ENCODE measurements at places on chromosomes 2 and 18.

DNA sequence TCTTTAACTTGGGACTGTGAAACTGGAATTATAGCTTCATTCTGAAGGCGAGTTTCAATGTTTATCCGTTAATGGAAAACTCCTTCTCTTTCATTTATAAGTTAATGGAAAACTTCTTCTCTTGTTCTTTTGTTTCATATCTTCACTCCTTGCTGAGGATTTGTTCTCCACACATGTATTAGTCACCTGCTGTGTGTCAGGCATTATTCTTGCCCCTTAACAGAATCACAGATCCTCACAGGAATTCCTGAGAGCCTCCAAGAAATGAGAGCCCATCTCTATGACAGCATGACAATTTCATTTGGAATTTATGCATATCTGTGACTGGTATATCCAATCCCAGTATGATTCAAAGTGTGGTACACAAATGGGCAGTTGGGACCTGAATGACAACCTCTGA is 545.8 kb downstream of the BCL11A start:
- no peak for DNase-seq

DNA sequence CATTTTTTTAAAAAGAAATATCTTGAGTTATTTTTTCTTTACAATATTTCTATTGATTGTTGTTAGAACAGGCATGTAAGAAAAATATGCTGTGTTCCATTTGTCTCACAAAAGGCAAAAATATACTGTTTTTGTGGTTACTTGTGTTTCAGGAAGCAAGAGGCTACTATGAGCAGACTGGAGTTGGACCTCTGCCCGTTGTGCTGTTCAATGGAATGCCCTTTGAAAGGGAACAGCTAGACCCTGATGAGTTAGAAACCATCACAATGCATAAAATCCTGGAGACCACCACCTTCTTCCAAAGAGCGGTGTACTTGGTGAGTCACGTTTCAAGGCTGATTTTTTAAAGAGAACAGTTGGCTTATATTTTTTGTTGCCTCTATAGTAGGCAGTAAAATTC is 54.7 kb downstream of the UGGT1 start:
- no peak for DNase-seq

DNA sequence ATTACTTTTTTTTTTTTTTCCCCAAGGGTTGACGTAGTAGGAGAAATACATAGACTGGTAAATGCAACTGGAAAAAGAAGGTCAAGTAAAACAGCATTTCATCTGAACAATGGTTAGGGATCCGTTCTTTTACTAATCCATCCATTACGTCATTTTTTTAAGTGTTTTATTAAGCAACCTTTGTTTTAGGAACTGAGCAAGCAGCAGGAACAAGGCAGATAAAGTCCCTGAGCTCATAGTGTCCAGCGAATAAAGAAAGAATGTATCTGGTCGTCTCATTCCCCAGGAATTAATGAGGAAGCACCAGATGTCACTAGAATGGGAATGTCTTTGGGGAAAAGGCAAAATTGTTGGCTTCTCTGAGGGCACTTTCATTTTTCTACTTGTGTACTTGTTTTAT is 842.4 kb downstream of the TDRD15 start:
- no peak for DNase-seq

GRCh38 chr2:26494891-26495290 is 17.0 kb upstream of the OTOF start:
- no peak for DNase-seq

DNA sequence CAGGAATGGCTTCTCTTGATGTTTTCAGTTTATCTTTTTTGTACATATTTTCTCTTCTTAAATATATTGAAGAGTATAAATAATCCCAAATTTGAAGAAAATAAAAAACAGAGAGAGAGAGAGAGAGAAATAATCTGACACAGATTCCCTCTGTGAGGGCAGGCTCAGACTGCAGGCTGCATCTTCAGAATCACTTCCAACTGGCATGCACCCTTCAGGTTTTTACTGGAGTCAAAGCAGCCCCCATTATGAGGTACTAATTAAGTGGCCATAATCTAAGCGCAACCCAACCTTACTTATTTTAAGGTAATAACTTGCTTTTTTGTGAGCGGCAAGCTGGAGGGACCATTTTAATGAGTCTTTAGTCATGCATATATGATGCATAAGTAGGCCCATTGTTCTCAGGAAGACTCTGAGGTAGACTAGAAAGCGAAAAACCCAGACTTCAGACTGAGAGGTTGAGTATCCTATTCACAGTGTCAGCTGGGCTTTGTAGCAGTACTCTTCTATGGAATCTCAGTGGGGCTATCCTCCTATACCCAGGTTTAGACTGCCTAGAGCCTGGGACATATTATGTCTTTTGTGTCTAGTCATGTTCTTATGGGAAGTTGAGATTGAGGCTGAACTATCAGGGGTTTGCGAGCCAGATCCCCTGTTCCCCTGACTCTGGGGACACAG is 167.4 kb downstream of the SP3 start:
- no peak for DNase-seq

GRCh38 chr2:27855476-27855875 is 34.7 kb downstream of the RBKS start:
- DNase-seq = no peak

- DNase-seq = no peak
Measured at GRCh38 chr2:240988146-240988545, 10.3 kb upstream of the SNED1 start.

GRCh38 chr2:232419245-232420072 is 12.8 kb downstream of the ALPG start:
- no peak for DNase-seq

DNA sequence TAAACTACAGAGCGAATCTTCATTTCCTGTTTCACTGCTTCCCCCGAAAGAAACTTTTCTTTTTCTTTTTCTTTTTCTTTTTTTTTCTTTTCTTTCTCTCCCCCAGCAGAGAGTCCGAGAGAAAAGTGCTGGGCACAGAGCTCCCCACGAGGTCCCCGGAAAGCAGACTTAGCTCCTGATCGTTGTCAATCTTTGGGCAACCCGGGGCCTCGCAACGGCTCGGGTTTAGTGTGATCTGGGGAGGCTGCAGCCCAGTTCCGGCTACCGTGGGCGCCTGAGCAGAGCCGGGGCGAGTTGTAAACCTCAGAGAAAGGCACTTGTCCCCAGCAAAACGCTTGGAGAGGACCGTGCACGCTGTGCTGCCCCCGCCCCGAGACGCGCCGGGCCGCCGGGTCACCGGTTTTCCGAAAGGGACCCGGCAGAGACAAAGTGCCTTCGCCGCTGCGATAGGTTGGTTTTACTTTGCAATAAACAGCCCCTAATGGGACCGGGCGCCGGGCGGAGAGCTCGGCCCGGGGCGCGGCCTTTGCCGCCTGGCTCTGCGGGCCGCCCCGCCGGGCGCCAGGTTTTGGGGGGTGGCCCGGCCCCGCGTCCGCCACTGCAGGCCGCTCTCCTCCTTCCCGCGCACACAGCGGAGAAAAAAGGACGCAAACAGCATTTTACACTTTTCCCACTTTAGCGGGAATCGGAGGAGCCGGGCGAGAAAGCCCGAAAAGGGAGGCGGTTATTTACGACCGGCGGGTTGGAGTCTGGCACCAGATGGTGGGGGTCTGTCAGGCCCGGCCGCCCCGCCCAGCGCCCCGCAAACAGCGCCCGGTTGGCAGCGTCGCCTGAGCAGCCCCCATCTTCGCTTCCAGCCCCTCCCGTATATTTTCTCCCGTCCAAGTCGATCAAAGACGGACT is 136.0 kb downstream of the INSIG2 start:
- peak; percentile 44 for DNase-seq

GRCh38 chr2:173965372-173966025 is at the start of gene SP3:
Gene SP3, minus strand, starts transcription at chr2:173965373. Its CDS starts 202 bp downstream, at chr2:173965171.
- DNase-seq = peak; percentile 94

GRCh38 chr2:16718576-16719484 is 53.2 kb upstream of the CYRIA start:
- no peak for DNase-seq

GRCh38 chr2:8431446-8432125 is 250.3 kb upstream of the ID2 start:
- DNase-seq = no peak

DNA sequence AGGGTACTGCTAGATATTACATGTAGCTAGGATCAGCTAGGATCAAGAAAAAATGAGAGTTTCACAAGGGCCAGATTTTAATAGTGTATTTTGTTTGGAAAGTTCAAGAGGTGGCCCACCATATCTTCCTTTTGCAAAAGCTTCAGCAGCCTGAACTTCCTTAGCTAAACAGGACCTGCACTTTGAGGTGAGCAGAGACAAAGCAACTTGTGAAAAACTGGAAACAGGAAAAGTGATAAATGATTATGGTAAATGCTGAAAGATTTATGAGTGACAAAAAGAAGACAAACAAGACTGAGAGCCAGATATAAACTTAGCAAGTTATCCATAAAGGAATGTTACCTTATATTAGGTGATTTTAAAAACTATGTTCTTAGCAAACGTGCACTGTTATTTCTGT is 123.6 kb downstream of the ZNF521 start:
- no peak for DNase-seq

- no peak for DNase-seq
Measured at GRCh38 chr2:223538920-223539440, 63.2 kb downstream of the SCG2 start.

DNA sequence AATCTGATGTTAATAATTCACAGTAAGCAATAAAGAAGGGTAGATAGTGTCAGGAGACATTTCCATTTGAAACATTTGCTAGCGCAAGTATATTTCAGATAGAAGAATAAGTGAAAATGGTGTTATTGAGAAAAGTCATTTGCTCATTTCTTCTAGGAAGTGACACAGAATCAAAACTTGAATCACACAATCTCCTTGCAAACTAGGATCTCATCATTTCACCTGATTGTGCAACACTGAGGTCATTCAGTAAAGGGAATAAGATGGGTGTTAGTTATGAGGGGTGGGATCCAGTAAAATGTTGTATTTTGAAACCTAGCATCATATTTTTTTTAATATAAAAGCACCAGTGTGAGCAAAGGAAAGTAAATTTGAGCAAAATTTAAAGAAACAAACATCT is 208.0 kb upstream of the KCNJ3 start:
- no peak for DNase-seq

- DNase-seq = no peak
Measured at GRCh38 chr2:134109246-134109645, 144.6 kb upstream of the MGAT5 start.

DNA sequence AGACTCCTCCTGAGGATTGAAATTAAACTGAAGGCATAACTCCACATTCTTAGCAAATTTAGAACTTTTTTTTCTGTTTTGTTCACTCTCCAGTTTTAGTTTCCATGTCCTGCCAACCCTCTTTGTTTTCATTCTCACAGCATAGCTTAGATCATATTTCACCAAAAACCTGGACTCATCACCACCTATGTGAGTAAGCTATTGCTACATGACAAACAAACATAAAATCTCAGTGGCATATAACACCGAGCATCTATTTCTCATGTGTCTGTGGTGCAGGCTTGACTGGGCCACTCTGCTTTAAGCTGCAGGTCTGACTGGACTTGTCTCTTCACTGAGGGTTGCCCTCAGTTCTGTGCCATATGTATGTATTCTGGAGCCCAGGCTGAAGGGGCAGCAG is 385.2 kb downstream of the ARHGAP15 start:
- no peak for DNase-seq

DNA sequence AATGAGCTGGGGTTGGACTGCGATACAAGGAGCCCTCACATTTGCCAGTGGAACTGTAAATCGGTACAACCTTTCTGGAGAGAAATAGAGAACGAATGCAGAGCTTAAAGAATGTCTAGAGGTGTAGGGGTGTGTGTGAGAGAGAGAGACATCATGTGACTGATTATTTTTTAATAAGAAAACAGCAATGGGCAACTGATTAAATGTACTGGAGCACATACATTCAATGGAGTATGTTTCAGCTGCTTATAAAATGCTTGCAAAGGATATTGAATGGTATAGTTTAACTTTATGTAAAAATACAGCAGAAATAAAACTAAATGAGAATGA is 391 bp upstream of the TMEM17 start:
- DNase-seq = no peak

DNA sequence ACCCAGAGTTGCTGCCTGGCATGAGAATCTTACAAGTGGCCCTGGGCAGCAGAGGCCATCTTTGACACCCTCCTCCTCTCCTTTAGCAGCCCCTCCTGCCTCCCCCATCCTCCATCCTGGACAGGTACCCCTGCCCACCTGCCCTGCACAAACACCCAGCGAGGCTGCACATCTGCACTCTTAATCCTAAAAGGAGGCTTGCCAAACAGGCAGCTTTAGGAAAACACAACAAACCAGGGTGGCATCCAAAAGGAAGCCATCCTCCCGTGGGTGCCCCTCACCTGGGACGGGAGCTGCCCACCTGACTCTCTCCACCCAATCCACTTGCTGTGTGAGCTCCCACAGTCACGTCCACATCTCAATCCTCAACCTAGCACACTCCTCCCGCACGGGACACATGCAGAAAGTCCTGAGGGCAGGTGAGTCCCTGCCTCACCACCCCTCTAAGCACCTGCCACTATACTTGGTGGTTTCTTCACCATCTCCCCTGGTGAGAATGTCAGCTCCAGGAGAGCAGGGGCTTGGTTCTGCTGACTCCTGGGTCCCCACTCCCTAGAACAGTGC is 5.8 kb downstream of the BIN1 start:
- no peak for DNase-seq

DNA sequence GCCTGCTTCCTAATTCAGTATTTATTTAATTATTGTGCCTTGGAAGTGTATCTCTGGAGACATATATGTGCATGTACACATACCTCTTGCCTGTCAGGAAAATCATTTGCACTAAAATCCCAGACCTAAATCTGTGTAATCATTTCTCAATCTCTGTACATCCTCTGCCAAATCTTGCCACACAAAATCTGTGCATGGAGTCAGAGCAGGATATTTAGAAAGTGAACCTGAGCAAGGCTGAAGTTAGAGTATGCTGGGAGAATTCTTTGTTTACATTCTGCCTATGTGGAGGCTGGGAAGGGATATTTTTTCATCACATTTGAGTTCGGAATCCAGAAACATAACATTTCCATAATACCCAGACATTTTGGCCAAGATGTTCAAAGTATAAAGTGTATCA is 9.3 kb downstream of the XRCC5 start:
- no peak for DNase-seq

DNA sequence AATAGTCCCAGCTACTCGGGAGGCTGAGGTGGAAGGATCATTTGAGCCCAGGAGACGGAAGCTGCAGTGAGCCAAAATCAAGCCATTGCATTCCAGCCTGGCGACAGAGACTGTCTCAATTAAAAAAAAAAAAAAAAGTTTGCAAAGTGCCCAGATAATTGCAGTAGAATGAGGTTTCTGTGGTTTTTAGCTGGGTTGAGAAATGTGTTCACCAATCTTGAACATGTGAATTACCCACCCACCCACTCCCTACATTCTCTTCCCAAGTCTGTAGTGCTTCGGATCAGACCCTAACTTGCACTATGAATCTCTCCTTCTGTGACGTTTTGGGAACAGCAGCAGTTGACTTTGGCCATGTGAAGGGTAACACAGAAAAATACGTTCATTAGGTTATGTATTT is 247.3 kb downstream of the PTGR3 start:
- no peak for DNase-seq

- no peak for DNase-seq
Measured at GRCh38 chr18:8626414-8627106, 17.3 kb downstream of the RAB12 start.
